ENCODE measurements at places on chromosomes 5 and 9. TPM values are rescaled to one million over a fixed set of nuclear protein-coding genes. Genes with fewer than 3 reads are reported as not detected.

GRCh38 chr9:4397917-4398316 is 92.4 kb upstream of the SLC1A1 start:
- H3K36me3 ChIP-seq = no peaks in the 10 kb centered on the region
- no peaks in the 10 kb centered on the region for H3K4me1 ChIP-seq
- no peak for DNase-seq
- peaks cover 4% of the 10 kb centered on the region for H3K27me3 ChIP-seq
- no peak overlapping the region for H3K27ac ChIP-seq

- no peaks in the 10 kb centered on the region for H3K36me3 ChIP-seq
- DNase-seq = no peak
- H3K27ac ChIP-seq = no peak overlapping the region
- no peak overlapping the region for H3K4me3 ChIP-seq
These were observed 989 bp upstream of the FBN2 start for GRCh38 chr5:128539038-128539429.

GRCh38 chr5:40587376-40587775 is 92.3 kb upstream of the PTGER4 start:
- no peak overlapping the region for H3K4me3 ChIP-seq
- peaks cover 12% of the 10 kb centered on the region for H3K4me1 ChIP-seq
- no peak for DNase-seq
- H3K27me3 ChIP-seq = no peaks in the 10 kb centered on the region
- H3K36me3 ChIP-seq = peaks cover 9% of the 10 kb centered on the region
- no peak overlapping the region for H3K27ac ChIP-seq

GRCh38 chr5:170190436-170191134 is 42.2 kb upstream of the C5orf58 start:
- no peaks in the 10 kb centered on the region for H3K36me3 ChIP-seq
- no peak overlapping the region for H3K27ac ChIP-seq
- DNase-seq = no peak
- no peak overlapping the region for H3K4me3 ChIP-seq

- H3K4me1 ChIP-seq = peaks cover 4% of the 10 kb centered on the region
- no peak for DNase-seq
- no peaks in the 10 kb centered on the region for H3K36me3 ChIP-seq
- no peak overlapping the region for H3K4me3 ChIP-seq
- no peak overlapping the region for H3K27ac ChIP-seq
These were observed 81.4 kb downstream of the SPATA31C2 start for GRCh38 chr9:88056876-88057275.

BARHL1 gene
- total RNA-seq = not detected

SLC2A8 gene
- 5.6 TPM for total RNA-seq

IFNA13 gene
- not detected for total RNA-seq

All from activated CD8-positive, alpha-beta T cell treated with anti-CD3 and anti-CD28 coated beads, Interleukin-2, amount 10 ng/mL, durations not matched to agents 7 days and 5 days (primary cell).